ENCODE measurements at places on chromosomes 2 and 18.

DNA sequence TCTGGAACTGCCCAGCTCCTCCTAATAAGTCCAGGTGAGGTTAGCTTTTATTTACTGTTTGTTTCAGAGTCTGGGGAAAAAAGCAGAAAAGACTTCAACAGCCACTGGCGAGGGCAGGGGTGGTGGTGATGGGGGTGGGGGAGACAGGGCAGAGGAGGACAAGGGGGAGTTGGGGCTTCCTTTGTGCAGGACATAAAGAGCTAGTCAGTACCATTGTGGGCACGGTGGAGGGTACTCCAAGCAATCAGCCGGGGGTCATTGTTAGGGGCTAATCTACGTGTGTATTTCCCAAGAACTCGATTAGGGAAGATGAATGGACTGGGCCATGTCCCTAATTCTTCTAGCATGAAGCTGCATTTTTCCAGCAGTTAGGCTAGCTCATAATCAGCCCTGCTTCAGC, 2.8 kb upstream of the RAX start:
- no peak for DNase-seq

DNA sequence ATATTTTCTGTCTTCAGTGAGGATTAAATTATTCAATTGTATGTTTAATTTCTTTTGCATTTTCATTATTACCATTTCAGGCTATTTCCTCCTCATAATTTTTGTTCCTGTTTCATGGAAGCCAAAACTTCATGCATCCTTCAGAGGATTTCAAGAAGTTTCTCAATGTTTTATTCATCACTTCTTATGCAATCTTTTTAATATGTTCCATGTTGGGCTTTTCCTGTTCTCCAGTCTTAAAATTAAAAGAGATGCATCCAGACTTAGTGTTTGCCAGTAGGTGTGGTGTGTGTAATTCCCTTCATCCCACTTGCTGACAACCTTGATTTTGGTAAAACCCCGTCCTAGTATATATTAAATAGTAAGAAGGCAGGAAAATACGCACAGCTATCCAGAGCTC, 190.0 kb downstream of the EN1 start:
- DNase-seq = no peak

- DNase-seq = no peak
Measured at GRCh38 chr2:222672068-222672401, 577 bp downstream of the MOGAT1 start.

GRCh38 chr2:80786584-80786983, 482.0 kb upstream of the LRRTM1 start:
- no peak for DNase-seq

GRCh38 chr2:45640576-45640975, 10.9 kb upstream of the PRKCE start:
- no peak for DNase-seq

DNA sequence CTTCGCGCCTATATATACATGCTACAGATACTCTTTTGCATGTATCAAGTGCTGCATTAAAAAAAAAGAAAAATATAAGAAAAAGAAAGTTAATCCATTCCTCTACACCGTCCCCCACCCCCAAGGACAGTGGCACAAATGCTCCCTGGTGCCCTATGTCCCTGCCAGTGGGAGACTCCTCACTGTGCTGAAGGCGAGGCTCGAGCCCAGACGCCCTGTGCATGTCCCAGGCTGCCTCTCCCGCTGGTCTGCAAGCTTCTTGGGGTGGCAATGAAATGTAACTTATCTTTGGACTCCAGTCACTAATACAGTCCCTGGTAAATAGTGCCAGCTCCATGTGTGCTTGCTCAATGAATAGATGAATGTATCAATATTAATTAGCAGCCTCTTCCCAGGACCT, 185.6 kb upstream of the SMAD2 start:
- DNase-seq = no peak

GRCh38 chr2:68240446-68240845, 11.9 kb downstream of the PPP3R1 start:
- DNase-seq = no peak

DNA sequence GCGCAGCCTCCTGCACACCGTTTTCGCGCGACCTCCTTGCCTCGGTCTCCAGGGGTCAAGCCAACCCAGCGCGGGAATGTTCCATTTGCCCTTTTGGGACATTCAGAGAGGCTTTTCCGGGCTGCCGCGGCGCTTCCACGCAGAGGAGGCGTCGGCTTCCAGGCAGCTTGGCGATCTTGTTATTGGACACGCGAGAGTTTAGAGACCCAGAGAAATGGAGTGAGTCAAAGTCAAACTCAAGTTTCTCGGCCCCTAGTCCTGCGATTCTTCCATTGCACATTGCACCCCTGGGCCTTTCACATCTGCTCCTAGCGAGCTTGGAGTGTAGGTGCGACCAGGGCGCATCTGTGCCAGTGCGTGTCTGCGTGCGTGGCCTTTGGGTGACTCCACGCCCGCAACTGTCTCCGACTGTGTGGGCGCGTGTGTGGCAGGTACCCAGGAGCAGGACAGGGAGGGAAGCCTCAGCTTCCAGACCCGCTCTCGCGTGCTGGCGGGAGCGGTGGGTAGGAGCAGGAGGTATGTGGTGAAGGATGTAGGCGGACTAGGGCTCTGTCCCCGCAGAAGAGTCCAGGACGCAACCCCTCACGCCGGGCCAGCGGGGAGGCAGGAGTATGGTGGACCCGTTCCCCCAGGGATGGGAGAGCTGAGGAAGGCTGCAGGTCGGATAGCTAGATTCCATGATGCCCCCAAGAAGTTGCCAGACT, 13.5 kb downstream of the SIX3 start:
- no peak for DNase-seq

- DNase-seq = no peak
Measured at GRCh38 chr2:222595581-222595980, 60.3 kb downstream of the FARSB start.

GRCh38 chr2:60556576-60557485, 3.4 kb upstream of the BCL11A start:
- DNase-seq = no peak

GRCh38 chr2:67445652-67446268, 48.6 kb downstream of the ETAA1 start:
- DNase-seq = no peak

DNA sequence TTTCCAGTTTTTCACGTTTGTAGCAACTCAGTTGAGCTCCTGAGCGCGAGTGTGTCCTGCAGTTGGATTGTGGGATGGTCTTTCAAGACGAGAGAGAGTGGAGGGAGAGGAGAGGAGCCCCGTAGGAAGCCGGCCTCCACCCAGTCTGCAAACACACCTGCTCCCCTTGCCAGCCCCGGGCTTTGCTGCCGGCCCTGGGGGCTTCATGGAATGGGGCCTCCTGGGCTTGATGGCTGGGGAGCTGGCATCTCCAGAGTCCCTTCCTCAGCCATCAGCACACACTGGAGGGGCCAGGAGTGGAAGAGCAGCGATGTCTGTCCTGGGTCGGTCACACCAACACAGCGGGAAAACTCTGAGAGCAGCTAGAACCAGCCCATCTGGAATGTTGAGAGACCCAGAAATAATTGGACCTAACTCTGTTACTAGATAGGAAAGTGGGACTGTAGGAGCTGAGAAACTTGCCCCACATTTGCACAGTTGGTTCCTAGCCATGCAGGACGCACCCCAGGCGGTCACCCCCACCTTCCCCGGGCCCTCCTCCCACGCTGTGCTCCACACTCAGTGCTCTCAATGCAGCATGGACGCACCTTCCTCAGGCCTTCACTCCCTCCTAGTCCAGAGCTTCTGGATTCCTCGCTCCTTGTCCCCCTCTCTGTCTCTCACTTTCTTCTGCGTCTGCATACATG, 69.6 kb downstream of the PTGR3 start:
- no peak for DNase-seq

DNA sequence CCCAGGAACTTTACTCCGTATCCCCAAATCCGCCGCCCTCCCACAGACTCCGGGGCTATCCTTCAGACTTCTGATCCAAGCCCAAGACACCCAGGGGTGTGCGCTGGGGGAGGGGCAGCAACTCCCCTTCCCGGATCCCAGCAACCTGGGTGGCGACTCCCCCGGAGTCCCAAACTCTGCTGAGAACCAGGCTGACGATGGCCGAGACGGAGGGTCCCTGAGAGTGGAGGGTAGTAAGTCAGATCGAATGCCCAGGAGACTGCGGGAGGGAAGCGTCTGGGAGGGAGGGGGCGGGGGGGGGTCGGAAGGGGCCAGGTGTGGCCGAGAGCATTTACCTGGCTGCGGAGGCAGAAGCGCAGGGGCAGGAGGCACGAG, 7.0 kb upstream of the TNS1 start:
- no peak for DNase-seq

DNA sequence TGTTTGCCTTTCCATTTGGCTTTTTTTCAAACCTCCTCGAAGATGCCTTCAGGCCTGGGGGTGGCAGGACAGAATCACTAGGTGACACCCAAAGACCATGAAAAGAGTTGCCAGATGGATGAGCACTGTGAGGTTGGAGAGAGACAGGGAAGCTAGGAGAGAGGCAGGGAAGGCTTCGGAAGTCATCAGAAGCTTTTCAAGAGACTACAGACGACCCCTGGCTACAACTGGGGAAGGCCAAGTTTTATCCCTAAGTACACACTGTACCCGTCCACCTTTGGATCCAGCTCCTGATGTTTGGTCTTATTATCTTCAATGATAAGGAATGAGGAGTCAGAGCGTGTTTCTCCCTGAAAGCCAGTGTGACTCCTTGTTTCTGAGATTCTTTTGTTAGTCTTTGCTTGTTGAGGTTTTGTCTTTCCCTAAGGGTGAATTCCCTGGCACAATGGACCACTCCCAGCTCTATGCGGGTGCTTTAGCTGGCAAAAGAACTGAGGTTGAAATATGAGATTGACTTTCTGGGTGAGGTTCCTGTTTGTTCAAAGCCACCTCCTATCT, 33.4 kb upstream of the SLC9A2 start:
- no peak for DNase-seq

GRCh38 chr2:49332415-49332814, 178.1 kb upstream of the FSHR start:
- DNase-seq = no peak

DNA sequence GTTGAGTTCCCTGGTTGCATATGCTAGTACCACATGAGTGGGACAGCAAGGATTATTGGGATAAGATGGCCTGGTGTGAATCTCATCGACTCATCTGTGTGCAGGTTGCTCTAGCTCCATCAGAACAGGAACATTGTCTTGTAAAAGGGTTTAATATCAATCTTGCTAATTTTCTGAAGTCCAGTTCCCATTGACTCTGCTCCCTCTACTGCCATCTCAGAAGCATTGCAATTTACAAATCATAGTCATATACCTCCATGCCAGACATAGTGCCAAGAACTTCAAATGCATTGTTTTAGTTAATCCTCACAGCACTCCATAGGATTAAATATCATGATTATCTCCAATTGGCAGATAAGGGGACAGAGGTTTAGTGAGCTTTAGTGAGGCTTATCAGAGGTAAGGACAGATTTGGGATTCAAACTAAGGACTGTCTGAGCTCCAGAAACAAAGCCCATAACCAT, 4.8 kb upstream of the STAT4 start:
- no peak for DNase-seq

- DNase-seq = no peak
Measured at GRCh38 chr18:46400449-46400848, 256.6 kb downstream of the LOXHD1 start.

GRCh38 chr2:9280224-9280623, 73.6 kb downstream of the ASAP2 start:
- DNase-seq = no peak

- no peak for DNase-seq
Measured at GRCh38 chr2:108905176-108905575, 83.8 kb downstream of the EDAR start.

GRCh38 chr18:37242091-37242490, 323.5 kb downstream of the CELF4 start:
- DNase-seq = no peak

- DNase-seq = no peak
Measured at GRCh38 chr2:235377176-235377575, 116.7 kb upstream of the AGAP1 start.

GRCh38 chr2:67854103-67854743, 208.6 kb downstream of the C1D start:
- no peak for DNase-seq

- DNase-seq = no peak
Measured at GRCh38 chr2:75865083-75865482, 154.4 kb upstream of the GCFC2 start.

DNA sequence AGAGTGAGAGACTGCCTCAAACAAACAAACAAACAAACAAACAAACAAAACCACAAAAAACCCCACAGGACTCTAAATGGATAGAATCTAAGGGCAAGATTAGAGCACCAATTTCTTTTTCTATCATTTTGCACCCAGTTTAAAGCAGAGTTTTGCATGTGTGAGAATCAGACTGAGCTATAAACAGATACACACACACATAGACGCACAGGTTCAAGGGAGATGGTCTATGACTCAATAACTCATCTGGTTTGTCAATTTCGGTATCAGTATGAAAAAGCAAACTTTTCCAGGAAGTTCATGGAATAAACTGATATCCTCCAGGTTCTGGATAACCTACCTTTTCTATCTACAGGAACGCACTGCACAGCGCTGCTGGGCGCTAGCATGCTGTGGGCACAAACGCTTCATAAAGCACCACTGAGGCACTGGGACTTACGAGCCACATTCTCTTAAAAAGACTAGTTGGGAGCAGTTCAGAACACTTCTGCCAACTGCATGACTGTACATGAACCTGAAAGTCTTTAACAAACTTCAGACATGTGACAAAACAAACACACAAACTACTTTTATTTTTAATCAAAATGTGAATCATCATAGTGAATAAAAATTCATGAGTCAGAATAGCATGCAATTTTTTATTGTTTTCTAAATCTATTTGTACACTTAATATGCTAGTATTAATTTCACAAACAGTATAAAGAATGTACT, 46.6 kb downstream of the ID2 start:
- no peak for DNase-seq

GRCh38 chr2:65357095-65357958, 75.1 kb downstream of the SPRED2 start:
- no peak for DNase-seq

DNA sequence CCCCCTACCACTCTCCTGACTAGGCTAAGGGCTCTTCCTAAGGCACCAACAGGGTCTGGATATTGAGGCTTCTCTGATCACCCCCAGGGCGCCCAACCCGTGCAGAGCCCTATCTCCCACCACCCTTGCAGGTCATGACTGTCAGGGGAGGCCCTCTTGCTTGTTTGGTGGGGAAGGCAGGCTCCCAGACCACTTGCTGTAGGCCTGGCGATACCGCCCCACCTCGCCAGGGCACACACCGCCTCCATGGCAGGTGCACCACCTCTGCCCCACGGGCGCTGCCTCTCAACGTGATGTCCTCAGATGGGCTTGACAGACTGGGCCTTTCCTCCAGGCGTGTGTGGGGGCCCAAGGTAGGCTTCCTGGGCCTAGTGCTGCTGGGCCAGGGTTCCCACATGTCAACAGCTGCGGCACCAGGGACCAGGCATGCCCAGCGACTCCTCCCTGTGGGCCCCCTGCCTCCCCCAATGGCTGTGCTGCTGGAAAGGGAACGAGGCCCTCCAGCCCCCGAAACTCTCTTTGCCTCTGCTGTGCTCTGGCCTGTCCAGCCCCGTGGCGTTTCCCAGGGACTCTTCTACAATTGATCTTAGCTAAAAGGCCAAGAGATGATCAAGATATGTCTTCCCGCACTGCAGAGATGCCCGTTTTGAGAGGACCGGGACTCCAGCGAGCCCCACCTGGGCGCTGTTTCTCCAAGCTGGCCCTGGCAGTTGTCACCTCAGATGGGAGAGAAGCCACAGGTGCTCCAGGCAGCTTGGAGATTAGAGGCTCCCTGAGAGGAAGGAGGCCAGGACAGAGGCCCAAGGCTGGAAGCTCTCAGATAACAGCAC, 7.5 kb downstream of the NPPC start:
- no peak for DNase-seq

All from WTC11 (cell line).